ENCODE measurements at places on chromosomes 12 and 14.

DNA sequence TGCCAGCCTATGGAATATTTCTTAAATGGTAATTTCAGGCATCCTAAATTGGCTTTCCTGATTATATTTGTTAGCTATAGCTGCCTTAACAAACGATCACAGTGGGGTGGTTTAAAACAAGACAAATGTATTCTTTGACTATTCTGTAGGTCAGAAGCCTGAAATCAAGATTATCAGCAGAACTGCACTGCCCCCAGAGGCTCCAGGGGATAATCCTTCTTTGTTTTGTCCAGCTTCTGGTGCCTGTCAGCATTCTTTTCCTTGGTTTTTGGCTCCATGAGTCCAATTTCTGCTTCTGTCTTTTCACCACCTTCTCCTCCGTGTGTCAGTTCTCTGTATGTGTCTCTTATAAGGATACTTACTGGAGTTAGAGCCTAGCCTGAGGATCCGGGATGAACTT is 1282.2 kb upstream of the USP15 start:
- DNase-seq = no peak

DNA sequence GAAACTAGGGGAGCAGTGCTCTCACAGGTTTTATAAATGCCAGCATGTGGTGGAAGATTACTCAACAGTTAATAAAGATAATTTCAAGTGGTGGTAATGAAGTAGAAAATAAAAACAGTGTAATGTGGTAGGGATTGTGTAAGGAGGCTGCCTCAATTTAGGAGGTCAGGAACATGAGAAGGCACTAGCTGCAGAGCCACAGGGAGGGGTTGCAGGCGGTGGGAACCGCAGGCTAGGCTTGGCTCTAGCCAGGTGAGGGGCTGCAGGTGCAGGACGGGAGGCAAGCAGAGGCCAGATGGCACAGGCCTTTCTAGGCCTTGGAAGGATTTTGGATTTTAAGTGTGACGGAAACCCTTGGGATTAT is 768 bp downstream of the METTL25 start:
- no peak for DNase-seq

GRCh38 chr12:69684466-69684865 is 14.6 kb downstream of the BEST3 start:
- no peak for DNase-seq

DNA sequence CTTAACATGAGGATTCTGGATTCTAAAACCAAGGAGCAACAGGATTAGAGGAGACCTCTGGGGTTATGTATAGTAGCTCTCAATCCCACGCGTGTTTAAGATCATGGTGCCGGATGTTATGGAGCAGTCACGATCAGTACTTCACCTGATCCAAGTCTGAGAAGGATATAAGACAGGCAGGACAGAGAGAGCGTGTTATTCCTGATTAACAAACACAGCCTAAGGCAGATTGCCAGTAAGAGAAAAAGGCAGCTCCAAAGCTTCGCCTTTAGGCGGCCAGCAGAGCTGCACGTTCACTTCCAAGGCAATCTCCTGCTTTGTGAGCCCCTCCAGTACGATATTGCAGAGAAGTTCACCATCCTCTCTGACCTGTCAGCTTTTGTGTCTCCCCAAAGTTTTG is 5.5 kb downstream of the SETD3 start:
- DNase-seq = no peak

DNA sequence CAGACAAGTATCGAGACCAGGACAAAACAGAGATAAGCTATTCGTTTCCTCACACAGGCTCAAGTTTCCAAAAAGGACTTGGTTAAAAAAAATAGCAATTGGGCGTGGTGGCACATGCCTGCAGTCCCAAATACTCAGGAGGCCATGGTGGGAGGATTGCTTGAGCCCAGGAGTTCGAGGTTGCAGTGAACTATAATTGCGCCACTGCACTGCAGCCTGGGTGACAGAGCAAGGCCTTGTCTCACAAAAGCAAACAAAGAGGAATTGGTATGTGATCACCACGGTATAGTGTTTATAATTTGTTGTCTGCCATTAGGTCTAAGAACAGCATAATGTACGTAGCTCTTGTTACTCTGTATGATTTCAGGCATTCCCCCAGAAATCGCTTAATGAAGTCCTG is 175.3 kb downstream of the DERA start:
- no peak for DNase-seq

DNA sequence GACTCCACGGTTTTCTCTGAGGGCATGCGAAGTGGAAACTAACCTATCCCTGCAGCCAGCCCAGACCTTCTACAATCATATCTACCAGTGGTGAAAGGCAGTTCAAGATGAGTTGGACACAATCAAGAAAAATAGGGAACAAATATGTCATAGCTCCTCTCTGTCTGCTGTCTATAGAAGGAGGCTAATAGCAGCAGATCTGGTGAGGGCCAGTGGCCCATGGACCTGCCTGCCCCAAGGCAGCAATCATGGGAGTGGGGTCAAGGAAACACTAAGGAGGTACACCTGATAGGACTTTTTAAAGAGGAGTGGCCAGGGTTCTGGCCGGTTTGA is 149.5 kb downstream of the PRKCH start:
- no peak for DNase-seq

DNA sequence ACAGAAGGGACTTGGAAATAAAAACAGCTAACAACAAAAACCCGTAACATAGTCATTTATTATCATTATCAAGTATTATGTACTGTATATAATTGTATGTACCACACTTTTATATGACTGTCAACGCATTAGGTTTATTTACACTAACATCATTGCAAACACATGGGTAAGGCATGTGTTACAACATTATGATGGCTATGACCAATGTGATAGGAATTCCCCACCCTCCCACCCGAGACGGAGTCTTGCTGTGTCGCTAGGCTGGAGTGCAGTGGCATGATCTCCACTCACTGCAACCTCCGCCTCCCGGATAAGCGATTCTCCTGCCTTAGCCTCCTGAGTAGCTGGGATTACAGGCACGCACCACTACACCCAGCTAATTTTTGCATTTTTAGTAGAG is 82.6 kb downstream of the ERC1 start:
- no peak for DNase-seq

GRCh38 chr12:94925729-94926128 is 77.8 kb downstream of the NDUFA12 start:
- no peak for DNase-seq

- no peak for DNase-seq
Measured at GRCh38 chr12:49413010-49413409, 45.7 kb downstream of the SPATS2 start.

DNA sequence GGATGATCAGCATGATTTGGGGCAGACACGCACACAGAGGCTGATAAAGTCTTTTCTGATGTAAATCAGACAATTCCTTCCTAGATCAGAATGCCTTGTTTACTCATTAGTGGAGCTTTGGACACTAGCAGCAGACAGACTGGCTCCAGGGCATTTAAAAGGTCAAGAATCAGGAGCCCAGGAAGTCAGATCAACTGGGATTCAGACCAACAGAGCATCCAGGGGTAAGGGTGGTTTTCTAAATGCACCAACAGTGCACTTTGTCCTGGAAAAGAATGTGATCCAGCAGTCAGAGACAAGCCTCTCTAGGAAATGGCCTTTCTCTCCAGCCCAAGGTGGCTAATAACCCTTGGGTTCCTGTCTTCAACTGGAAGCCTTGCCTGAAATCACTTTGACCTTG is 405.3 kb downstream of the MED13L start:
- no peak for DNase-seq

DNA sequence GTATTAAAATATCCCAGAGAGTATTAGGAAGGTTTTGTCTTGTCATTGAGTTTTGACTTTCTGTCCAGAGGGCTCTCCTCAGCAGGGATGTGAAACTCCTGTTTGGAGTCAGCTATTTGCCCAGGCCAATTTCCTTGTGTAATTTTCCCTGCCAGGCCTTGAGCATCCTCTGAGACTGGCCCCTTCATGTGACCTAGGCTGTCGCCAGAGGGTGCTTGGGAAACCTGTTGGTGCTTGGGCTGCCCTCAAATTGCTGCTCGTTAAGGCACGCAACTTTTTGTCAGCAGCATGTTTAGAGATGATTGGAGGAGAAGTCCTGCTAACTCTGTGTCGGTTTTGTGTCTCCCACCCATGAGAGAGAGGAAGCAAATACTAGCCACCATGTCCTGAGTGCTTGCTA is 39.1 kb downstream of the IQSEC3 start:
- DNase-seq = no peak

DNA sequence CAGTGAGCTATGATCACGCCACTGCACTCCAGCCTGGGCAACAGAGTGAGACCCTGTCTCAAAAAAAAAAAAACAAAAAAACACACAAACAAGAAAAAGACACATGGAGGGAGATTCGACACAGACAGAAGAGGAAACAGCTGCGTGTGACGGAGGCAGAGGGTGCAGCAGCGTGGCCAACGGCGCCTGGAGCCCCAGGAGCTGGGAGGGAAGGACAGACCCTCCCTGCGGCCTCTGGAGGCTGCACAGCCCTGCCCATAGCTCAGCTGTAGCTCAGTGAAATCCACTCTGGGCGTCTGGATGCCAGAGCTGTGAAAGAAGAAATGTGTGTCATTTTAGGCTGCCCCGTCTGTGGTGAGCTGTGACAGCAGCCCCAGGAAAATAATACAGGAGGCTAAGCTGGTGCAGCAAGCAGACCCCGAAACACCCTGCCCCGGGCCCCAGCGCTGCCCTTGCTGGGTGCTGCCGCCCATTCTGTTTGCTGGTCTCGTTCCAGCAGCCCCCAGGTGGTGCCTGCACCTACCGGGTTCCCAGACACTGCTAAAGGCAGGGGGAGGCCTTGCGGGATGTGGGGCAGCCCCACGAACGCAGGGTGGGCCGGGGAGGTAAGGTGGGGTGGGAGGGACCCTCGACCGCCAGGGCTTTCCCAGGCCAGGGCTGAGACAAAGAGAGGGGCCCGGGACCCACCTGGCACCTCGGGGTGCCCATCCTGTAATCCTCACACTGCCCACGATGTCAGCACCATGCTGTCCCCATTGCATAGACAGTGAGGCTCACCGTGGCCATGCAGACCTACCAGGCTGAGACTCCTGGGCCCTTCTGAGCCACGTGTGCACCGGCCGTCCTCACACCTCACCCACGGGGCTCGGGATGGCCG is 21.2 kb downstream of the GALNT9 start:
- no peak for DNase-seq

GRCh38 chr14:98576463-98576862 is 695.5 kb downstream of the BCL11B start:
- no peak for DNase-seq

GRCh38 chr12:26499979-26500640 is 304.7 kb downstream of the SSPN start:
- DNase-seq = no peak

All from HTR-8/SVneo (cell line).